ENCODE measurements at places on chromosomes 13 and 19.

- no peak for DNase-seq
Observed at GRCh38 chr13:35599384-35599783, 122.9 kb upstream of the MAB21L1 start.

DNA sequence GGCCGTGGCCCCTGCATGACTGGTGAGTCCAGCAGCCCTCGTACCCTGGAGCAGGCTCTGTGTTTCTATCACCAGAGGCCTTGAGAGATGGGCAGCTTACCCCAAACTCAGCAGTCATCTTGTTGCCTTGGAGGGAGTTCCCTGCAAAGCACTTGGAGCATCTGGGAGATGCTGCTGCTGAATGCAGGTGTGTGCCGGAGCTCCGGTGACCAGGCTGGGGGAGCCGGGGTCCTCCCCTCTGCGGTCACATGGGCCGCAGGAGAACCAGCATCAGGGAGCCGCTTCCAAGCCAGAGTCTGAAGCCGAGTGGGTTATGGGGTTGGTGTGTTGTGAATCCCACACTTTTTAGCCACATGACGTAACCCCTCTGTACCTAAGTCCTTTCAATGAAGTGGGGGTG, 82.8 kb downstream of the TEX29 start:
- DNase-seq, result no peak

- DNase-seq, result no peak
Observed at GRCh38 chr13:30431269-30431940, 9.1 kb downstream of the UBE2L5 start.

- no peak for DNase-seq
Observed at GRCh38 chr19:798415-799075, 1.3 kb downstream of the PTBP1 start.

DNA sequence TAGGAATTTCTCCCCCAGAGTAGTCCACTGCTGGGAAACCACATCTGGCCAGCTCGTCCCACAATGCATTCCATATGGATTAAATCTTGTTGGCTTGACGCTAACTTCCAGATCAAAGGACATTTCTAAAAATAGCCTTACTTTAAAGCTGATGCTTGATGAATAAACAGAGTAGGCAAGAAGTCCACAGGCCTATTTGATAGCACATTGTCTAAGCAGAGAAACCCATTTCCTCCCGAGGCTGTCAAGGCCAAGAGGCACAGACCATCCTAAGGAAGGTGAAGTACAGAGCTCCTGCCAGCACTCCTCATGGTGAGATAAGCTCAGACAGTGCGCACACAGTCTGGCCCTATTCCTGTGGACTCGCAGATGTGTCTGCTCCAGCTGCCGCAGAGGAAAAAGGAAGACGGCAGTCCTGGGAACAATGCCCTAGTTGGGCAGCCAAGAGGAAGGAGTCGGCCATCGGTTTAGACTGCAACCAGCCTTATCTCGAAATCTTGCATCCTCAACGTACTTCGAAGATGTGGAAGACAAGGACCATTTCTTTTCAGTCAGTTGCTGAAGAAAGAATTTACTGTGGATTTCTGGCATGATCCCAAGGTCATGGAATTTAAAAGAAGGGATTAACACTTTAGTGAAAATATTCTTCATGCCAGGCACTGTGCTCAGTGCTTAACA, 156.8 kb downstream of the RGCC start:
- no peak for DNase-seq

DNA sequence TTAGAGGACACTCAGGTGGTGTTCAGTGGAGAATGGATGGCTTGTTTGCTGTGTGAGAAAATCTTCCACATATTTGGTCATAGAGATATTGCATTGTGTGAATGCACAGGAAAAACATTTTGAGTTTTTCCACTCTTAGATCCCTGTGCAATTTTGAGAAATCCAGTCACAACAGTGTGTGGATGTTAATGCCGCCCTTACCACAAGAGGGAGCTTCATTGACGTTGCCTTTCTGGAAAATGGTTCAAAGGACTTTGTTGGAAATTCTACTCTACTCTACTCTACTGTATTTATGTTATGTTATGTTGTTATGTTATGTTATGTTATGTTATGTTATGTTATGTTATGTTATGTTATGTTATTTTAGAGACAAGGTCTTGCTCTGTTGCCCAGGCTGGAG, 13.4 kb downstream of the ZNF20 start:
- no peak for DNase-seq

DNA sequence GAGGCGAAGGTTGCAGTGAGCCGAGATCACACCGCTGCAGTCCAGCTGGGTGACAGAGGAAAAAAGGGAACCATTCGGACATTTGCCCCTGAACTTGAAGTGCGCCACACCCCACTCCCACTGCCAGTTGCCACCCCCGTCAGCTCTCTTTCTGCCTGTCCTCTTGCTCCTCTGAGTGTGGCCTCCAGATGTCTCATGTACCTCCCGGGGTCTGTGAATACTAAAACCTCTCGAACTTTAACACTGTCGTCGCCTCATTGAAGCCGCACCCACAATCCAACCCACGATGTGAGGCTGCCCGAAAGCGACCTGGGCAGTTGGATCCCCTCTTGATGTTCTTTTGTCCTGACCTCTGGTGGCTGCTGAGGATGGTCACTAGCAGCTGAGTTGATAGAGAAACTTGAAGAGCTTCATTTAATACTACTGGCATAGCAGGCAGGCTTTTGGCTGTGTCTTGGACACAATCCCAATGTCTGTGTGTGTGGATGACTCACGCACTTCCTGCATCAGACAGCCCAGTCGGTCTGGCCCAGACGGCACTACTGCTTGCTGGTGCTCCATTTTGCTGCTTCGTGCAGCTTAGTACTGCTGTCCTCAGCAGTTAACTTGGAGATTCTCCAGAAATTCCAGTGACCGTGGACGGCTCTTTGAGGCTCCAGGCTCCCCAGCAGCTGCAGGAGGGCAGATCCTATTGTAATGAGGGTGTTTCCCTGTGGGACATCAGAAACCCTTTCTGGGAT, 4.2 kb downstream of the FPR3 start:
- no peak for DNase-seq

- DNase-seq, result peak; percentile 29
Observed at GRCh38 chr19:43820098-43820883, 6.8 kb upstream of the ZNF283 start.

- no peak for DNase-seq
Observed at GRCh38 chr19:2663920-2664571, 38.4 kb downstream of the GNG7 start.

All from activated CD4-positive, alpha-beta T cell treated with anti-CD3 and anti-CD28 coated beads, Interleukin-2, amount 50 U/mL, for 24 hours (primary cell).